Activated T-helper 1 cell treated with anti-CD3 and anti-CD28 coated beads, Interleukin-2, amount 50 U/mL, for 16 hours (primary cell): ENCODE measurements at places on chromosomes 1 and 21.

GRCh38 chr21:34073749-34074282 is 438 bp downstream of the MRPS6 start:
- DNase-seq: peak; percentile 32

GRCh38 chr1:58885998-58886397 is 102.2 kb upstream of the JUN start:
- DNase-seq: no peak

DNA sequence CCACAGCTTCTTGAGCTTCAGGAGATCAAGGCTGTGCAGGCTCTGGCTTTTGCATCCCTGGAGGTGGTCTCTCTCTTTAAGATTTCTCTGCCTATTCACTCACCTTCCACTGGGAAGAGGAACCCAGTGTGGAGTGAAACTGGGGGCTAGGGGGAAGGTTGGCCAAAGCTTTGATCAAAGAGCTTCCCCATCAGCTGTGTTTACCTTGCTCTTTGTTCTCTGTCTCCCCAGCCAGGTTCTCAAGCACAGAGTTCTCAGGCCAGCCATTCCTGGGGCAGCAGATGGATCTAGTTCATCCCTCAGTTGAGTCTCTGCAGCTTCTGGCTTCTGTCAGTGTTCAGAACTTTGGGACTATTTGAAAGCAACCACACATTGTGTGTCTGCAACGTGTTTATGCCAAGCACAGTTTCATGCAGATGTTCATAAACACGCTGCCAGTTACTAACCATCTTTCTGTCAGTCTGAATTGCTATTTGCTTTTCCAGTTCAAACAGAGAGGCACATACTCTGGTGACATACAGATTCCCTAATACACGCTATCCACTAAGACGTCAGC is 17.2 kb upstream of the MRPS14 start:
- DNase-seq: no peak

DNA sequence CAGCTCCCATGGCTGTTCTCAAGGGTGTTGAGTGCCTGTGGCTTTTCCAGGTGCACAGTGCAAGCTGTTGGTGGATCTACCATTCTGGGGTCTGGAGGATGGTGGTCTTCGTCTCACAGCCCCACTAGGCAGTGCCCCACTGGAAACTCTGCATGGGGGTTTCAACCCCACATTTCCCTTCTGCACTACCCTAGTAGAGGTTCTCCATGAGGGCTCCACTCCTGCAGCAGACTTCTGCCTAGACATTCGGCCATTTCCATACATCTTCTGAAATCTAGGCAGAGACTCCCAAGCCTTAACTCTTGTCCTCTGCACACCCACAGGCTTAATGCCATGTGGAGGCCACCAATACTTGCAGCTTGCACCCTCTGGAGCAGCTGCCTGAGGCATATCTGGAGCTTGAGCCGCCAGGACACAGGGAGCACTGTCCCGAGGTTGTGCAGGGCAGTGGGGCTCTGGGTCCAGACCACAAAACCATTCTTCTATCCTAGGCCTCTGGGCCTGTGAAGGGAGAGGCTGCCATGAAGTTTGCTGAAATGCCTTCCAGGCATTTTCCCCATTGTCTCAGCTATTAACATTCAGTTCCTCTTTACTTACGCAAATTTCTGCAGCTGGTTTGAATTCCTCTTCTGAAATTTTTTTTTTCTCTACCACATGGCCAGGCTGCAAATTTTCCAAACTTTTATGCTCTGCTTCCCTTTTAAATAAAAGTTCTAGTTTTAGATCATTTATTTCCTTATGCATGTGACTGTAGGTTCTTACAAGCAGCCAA is 8.8 kb upstream of the CAPN8 start:
- DNase-seq: no peak

DNA sequence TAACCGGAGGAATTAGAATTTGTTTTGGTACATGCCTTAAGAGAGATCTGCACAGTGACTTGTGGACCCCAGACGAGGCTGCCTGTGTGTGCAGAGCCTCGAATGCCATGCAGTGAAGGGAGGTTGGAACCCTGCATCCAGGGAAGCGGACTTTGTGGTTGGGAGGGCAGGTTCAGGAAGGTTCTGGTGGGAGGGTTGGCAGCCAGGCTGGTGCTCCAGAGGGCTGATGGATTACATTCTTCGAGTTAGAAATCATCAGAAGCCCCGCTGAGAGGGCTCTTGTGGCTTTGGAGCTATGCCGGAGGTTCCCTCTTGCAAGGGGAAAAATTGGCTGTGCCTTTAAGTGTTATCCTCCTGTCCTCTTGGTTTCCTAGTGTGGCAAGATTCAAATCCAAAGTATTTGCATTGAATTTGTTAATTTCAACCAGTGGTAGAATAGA is 21.1 kb downstream of the ROR1 start:
- DNase-seq: no peak

DNA sequence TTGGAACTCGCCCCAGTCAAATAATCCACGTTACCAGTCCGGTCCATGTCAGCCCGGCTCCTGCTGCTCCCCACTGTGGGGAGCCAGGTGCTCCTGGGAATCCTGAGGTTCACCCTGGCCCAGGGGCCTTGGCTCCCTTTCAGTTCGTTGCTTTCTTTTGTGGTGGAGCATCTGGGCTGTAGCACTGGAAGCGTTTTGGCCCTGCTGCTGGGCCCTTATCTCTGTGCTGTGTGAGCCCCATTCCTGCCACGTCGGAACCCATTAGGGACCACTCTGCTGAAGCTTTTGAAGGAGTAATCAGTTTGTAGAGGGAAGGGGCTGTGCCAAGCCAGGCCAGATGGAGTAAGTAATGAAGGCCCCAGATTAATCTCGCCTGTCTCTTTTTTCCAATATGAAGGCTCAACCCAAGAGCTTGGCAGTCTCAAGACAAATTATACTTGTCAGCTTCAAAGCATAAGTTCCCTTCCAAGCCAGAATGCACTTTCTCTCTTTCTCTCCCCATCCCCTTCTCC is 82.3 kb downstream of the PGM1 start:
- DNase-seq: no peak

- no peak for DNase-seq
These were observed 675.1 kb upstream of the BRINP3 start for GRCh38 chr1:191152776-191153175.

DNA sequence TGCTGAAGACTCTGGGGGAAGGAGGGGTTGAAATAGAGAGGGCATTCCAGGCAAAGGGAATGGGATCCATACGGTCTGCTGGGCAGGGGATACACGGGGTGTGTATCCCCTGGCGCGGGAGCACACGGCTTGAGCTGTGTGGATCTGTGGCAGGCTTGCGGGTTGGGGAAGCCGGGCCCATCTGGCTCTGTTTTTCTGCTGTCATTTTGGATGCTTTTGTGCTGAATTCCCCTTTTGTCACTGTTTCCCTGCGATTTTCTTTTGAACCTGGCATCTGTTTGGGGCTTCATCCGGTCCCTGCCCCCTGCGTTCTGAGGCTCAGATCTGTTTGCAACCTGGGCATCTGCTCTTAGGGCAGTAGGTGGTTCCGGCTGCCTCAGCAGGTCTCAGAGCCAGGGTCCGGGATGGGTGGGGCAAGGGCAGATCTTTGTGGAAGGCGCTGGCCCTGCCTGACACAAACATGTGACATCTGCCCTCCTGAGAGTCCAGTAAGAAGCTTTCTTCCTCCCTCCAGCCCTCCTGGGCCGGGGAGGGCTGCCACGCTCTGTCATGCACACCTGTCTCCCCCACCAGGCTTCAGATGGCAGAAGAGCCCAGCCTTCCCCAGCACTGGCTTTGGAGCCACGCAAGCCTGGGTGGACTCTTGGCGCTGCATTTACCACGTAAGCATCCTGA is 84.0 kb downstream of the IGSF21 start:
- no peak for DNase-seq

- DNase-seq: no peak
These were observed 13.8 kb downstream of the CNIH3 start for GRCh38 chr1:224629965-224630364.

DNA sequence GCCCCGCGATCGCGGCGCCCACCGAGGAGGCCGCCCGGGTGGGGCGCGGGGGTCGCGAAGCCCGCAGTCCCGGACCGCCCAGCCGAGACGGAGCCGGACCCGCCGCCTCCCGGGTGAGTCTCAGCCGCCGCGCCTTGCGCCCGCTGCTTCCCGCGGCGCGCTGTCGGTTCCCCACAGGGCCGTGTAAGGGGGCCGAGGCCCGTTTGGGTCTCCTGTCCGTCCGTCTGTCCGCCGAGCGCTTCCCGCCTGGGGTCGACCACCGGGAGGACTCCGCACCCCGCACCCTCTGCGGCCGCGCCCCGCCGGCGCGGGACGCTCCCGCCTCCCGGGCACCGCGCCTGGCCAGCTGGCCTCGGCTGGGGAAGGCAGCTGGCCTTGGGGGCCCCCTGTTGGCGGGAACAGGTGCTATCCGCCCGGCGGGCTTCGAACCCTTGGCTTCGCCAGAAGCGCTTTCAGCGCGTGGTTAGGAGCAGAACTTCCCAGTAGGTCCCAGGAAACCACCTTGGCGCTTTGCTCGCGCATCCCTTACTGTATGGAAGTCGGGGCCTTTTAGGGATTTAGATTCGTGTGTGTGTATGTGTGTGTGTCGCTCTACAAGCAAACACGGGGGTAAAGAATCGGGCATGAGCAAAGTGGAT is 414 bp downstream of the TMEM51 start:
- DNase-seq: no peak

GRCh38 chr21:45146801-45147200 is 72.4 kb downstream of the ADARB1 start:
- DNase-seq: no peak

DNA sequence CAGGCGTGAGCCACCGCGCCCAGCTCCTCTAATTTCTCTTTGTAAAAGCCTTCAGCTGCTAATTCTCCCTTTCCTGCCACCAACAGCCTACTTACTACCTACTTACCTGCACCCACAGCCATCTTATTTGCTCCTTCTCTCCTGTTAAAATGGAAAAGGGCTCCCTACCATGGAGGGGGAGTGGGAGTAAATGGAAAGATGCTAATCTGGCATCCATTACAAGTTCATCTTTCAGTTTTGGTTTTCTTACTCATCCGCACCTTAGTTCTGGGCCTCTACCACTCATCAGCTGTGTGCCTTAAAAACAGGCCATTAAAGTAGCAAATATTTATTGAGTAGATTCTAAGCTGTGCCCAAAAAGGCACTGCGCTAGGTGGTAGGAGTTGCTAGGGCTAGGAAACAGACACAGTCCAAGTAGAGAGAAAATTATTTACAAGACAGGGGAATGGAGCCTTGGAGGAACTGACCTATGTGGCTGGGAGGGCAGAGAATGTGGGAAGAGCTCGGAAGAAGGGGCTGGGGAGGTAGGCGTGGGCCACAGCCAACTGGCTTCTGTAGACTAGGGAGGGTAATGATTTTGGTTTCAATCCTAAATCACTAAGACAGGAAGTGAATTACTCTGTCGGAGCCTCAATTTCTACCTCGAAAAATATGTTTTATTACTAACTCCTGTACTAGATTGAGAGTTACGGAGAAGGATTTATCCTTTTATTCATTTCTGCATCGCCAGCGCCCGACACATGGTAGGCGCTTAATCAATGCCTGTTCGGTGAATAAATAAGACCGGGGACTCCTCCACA is 685 bp upstream of the DDI2 start:
- no peak for DNase-seq

DNA sequence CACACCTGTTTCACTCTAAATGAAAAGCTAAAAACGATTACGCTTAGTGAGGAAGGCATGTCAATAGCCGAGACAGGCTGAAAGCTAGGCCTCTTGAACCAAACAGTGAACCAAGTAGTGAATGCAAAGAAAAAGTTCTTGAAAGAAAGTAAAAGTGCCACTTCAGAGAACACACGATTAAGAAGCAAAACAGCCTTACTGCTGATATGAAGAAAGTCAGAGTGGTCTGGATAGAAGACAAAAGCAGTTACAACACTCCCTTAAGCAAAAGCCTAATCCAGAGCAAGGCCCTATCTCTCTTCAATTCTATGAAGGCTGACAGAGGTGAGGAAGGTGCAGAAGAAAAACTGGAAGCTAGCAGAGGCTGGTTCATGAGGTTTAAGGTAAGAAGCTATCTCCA is 130.7 kb downstream of the SIPA1L2 start:
- no peak for DNase-seq

DNA sequence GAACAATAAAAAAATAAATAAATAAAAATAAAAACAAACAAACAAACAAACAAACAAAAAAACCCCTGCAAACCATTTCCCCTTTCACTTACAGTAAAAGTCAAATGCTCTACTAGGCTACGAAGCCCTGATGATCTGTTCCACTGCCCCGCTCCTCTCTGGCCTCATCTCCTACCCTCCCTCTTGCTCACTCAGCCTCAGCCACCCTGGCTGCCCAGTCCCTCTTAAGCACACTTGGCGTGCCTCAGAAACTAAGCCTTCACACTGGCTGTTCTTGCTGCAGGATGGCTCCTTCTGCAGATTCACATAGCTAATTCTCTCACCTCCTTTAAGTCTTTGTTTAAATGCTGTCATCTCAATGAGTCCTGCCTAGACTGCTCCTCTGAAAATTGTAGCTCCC is 30.8 kb upstream of the UHMK1 start:
- DNase-seq: no peak

DNA sequence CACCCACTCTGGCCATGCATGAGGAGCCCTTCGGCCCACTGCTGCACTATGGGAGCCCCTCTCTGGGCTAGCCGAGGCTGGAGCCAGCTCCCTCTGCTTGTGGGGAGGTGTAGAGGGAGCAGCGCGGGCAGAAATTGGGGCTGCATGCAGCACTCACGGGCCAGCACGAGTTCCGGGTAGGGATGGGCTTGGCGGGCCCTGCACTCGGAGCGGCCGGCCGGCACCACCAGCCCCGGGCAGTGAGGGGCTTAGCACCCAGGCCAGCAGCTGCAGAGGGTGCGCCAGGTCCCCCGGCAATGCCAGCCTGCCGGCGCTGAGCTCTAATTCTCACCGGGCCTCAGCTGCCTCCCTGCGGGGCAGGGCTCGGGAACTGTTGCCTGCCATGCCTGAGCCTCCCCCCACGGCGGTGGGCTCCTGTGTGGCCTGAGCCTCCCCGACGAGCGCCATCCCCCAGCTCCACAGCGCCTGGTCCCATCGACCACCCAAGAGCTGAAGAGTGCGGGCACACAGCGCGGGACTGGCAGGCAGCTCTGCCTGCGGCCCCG is 209.0 kb downstream of the LTN1 start:
- no peak for DNase-seq

GRCh38 chr1:55673416-55673815 is 458.3 kb upstream of the USP24 start:
- no peak for DNase-seq

GRCh38 chr1:221776495-221777301 is 34.8 kb upstream of the DUSP10 start:
- no peak for DNase-seq

DNA sequence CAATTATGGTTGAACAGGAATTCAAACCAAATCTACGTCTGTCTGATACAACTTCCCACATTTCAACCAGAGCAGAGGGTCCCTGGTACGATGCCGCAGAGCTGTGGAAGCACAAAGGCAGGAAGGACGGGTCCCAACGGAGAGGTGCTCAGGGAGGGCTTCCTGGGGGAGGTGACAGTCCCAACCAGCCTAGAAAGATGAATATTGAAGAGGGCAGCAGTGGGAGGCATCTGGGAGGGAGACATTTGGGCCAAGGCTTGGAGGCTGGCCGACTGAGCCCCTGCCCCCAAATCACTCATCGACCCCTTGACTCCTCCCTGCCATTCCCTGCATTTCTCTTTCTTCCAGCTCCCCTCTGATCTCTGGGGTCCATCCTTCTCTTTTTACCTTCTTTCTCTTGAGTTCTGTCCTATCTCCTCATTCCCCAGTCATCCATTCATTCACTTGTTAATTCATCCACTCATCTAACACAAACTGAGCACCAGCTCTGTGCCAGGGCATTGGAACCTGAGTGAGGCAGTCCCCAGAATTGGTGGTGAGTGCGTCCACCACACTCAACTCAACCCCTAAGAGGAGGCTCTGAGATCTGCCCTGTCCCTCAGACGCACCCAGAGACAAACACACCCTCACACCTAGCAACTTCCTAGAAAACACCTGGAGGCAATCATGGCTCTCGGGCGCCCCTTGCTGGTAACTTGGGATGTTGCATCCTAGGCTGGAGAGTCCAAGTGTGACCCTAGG is 13.2 kb upstream of the CELA3B start:
- peak; percentile 68 for DNase-seq
